ENCODE measurements at places on chromosomes 11 and 22.

DNA sequence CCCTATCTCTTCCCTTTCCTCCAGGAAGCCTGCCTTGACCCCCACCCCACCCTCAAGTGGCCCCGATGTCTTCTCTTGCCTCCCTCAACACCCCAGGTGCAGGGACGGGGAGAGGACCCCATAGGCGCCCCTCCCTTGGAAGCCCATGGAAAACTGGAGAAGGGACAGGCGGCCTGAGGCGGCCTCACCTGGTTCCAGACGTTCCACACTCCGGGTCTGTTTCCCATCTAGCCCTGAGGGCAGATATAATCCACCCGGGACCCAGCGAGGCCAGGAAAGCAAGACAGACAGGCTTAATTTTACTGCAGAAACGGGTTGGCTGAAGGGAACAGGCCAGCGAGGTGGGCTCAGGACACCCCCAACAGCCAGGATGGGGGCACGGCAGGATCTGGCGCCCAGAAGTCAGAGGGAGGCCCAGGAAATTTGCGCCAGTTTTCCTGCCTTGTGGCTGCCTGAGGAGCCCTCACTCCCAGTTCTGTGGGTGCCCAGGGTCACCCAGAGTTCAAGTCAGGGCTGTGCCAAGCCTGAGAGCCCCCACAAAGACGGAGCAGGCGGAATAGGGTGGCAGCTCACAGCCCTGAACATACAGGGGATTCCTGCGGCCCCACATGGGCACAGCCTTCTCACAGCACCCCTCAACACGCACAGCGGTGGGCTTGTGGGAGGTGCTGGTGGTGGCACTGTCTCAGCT is 3.0 kb upstream of the SIGIRR start:
- DNase-seq = no peak

DNA sequence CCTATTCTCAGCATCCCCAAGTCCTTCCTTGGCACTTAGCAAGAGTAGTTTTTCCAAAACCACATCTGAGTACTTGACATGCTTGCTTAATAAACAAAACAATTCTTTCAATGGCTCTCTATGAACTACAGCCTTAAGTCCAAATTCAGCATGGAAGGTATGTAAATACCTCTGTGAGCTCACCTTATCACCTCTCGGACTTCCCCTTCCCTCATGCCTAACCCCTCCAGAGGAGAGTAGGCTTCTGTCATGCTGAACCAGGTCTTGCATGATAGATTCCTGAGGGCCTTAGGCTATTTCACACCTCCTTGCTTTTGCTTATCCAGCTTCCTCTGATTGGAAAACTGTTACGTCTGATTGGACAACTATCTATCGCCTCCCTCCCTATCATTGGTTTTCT is 312.9 kb upstream of the CCDC90B start:
- DNase-seq = no peak

DNA sequence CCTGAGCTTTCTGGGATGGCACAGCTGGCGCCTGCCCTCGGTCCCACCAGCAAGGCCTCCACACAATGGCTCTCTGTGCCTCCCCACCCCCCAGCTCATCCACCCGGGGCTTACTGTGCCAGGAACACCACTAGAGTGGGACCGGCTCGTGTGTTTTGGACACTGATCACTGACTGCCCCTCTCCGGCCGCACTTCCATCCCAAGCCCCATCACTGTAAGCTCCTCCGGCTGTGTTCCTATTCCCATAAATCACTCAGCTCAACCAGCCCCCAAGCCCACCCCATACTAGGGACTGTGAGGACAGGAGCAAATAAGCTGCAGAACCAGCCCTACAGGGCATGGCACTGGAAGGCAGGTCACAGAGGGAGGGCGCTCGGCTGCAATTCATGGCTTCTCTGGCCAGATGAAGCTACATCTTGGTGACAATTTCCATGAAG is 7.3 kb downstream of the APBB1 start:
- no peak for DNase-seq

GRCh38 chr11:118691926-118692830 is 12.7 kb upstream of the TREH start:
- DNase-seq = peak; percentile 54

- no peak for DNase-seq
These were observed 102.6 kb downstream of the ALX4 start for GRCh38 chr11:44207292-44207691.

- DNase-seq = no peak
These were observed 61.1 kb downstream of the WT1 start for GRCh38 chr11:32374261-32374711.
